ENCODE measurements at places on chromosomes 6 and 20.

- no peak for DNase-seq
Observed at GRCh38 chr6:157090736-157091135, 232.6 kb downstream of the TMEM242 start.

DNA sequence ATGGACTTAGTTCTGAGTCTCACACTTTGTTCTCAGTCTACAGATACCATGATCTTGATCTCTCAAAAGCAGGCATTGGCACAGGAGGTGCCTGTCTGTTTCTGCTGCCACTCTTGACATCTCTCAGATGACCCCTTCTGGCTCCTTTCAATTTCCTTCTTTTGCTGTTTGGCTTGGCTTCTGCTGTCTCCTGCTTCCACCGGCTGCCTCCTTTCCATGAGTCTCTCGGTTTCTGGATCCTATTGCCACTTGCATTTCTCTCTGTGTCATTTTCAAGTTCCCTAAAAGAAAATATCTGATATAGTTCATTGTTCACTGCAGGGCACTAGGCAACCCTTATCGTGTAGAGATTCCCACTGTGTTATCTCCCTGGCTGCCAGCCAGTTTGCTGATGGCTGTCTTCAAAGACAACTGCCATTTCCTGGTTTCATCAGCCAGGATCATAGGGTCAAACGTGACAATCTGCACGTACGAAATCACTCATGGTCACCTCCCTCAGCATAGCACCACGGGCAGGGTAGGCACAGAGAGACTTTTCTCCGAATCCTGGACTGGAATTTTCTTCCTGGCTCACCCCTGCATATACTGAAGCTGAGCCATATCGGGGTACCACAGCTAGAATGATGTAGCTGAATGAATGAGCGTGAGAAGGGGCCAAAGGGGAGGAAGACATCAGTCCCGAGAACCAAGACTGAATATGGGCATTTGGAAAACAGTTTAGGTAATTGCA lies 144.6 kb upstream of the TMEM170B start:
- DNase-seq = no peak

DNA sequence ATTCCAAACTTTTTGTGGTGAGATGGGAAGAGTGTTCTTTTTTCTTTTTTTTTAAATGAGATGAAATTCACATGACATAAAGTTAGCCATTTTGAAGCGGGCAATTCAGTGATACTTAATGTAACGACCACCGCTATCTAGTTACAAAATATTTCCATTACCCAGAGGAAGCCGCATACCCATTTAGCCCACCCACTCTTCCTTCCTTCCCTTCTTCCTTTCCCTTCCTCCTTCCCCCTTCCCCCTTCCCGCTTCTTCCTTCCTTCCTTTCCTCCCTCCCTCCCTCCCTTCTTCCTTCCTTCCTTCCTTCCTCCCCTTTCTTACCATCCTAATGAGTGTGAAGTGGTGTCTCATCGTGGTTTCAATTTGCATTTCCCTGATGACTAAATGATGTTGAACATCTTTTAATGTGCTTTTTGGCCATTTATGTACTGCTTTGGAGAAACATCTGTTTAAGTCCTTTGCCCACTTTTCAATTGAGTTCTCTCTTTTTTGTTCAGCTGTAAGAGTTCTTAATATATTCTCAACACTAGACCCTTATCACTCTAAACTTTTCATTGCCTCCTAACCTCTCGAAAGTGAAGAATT lies 371.1 kb downstream of the FARS2 start:
- no peak for DNase-seq

GRCh38 chr20:32564921-32565734 lies 20.0 kb downstream of the NOL4L start:
- no peak for DNase-seq

DNA sequence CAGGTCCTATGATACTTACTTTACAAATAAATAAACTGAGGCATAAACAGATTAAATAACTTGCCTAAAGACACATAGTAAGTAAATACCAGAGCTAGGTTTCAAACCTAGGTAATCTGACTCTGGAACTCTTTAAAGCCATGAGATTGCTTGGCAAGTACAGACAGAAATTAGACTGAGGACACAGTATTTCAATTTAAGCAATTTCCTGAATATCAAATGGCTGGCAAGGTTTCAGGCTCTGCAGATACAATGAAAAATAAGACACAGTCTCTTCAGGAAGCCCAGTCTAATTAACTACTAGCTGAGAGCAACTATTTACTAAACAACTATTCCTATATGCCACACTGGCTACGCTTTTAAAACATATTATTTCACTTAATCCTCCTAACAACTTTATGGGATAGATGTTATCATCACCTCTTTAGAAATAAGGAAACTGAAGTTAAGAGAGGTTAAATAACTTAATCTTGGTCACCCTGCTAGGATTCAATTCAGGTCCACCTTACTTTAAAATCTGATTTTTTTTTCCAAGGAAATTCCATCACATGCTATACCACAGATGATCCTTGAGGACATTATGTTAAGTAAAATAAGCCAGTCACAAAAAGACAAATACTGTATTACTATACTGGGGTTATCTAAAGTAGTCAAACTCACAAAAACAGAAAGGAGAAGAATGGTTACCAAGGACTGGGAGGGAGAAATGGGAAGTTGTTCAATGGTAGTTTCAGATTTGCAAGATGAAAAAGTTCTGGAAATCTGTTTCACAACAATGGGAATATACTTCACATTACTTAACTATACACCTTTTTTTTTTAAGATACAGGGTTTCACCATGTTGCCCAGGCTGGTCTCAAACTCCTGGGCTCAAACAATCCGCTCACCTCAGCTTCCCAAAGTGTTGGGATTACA lies 4.1 kb downstream of the TRPC4AP start:
- DNase-seq = no peak

GRCh38 chr20:63004607-63005364 lies 2.0 kb downstream of the BHLHE23 start:
- DNase-seq = no peak

GRCh38 chr6:117776441-117776840 lies 101.2 kb downstream of the NUS1 start:
- no peak for DNase-seq

GRCh38 chr6:3698021-3698420 lies 53.5 kb downstream of the PXDC1 start:
- DNase-seq = no peak

DNA sequence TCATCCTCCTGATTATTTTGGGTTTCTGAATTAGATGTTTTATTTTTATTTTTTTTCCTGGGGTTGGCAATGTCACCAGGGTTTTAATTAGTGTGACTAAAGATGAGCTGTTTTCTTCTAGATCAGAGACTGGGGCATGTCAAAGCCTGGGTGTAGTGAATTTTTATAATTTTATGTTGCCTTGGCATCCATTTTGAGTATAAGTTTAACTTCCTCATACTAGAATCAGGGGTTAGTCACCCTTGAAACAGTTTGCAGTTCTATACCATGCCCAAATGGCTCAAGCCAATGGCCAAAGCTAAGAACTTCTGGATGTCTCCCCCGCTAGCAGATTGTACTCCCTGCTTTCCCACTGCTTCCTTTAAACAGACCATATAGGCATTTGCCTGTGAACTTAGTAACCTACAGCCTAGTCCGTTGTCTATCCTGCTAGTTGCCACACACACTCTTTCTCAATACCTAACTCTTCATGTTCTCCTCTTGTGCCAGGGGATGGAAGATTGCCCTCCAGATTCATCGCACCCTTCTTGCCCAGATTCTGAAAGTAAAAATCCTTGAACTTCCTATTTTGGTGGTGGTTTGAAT lies 54.5 kb downstream of the KIAA0408 start:
- DNase-seq = no peak

DNA sequence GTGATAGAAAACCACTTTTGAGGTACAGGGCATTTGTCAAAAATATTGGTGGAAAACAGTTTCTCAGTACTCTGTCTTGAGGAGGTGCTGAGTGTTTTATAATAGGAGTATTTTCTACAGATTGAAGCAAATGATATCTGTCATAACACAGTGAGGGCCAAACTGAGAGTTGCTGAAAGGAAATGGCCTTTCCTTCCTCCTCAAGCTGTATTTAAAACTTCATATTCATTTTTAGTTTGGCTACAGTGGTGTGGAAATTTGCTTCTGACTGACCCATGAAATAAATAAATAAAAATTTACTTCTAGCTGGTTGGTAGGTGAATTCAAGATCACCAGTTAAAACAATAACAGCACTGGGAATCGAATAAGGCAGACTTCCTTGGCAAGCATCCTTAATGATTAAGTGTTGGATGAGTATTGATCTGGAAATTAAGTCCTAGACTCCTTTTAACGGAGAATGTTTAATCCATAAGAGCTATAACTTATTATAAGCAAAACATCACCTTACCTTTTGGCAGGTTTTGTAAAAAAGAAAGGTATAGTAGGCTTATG lies 828.6 kb upstream of the CITED2 start:
- DNase-seq = no peak

DNA sequence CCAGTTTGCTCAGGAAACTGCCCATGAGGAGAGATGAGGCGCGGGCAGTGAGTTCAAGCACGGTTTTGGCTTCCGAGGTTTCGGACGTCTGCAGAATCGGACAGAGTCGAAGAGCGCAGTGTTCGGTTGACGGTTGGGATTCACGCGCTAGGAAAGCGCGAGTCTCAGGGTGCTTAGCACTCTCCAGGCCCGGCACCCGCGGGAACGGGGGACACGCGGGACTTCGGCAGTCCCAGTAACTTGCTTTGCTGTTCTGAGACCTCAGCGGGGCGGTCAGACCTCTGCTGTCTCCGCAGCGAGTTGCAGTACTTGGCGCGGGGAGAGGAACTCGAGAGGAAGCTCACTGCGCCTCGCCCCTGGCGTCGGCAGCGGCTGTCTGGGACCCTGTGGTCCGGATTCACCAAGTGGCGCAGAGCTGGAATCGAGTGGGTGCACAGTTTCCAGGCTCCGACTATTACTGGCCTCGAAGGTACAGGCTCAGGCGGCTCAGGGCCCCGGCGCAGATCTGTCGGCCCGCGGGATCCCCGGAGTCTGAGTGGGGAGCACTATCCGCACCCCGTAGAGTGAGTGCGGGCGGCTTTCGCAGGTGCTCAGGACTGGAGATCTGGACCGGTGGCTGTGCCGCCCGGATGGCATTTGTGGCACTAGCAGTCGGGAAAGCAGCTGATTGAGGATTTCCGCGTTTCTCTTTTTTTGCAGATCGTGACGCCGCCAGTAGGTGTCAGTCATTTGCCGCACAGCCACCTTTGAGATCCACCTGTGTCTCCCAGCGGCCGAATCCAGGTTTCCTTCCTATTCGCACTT lies at the start of gene POM121L2:
Gene POM121L2, minus strand, starts transcription at position 128 of the 804 bp plus-strand sequence. Its CDS starts 103 bp downstream, at position 25.
- DNase-seq = peak; percentile 76

DNA sequence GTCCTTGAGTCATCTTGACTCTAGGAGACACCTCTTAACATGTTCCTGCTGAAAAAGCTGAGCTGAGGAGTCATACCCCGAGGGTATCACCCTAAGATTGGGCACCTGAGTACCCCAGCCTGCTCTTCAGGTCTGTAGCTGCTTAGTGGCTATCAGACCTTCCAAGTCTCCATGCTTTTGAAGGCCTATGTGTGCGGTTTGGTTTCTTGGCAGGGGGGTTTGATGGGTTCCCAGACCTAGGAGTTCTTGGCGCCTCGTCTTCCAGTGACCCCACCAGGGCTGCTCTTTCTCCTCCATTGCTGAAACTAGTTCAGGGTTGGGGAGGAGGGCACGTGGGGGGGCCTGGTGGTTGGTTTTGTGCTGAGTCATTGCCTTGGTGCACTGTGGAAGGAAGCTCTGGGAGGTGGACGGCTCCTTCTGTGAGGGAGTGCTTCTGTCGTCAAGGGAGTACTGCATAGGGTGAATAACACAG lies 20.1 kb downstream of the IGF2R start:
- DNase-seq = no peak

DNA sequence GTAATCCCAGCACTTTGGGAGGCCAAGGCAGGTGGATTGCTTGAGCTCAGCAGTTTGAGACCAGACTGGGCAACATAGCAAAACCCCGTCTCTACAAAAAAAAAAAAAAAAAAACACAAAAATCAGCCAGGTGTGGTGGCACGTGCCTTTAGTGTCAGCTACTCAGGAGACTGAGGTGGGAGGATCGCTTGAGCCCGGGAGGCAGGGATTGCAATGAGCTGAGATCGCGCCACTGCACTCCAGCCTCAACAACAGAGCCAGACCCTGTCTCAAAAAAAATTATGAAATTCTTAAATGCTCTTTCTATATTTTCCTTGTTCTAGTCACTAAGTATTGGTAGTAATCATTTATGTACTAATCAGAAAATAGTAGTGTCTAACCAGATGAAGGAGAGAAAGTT lies 30.6 kb downstream of the SYTL3 start:
- DNase-seq = no peak

GRCh38 chr6:155586090-155586489 lies 130.5 kb upstream of the NOX3 start:
- DNase-seq = no peak

DNA sequence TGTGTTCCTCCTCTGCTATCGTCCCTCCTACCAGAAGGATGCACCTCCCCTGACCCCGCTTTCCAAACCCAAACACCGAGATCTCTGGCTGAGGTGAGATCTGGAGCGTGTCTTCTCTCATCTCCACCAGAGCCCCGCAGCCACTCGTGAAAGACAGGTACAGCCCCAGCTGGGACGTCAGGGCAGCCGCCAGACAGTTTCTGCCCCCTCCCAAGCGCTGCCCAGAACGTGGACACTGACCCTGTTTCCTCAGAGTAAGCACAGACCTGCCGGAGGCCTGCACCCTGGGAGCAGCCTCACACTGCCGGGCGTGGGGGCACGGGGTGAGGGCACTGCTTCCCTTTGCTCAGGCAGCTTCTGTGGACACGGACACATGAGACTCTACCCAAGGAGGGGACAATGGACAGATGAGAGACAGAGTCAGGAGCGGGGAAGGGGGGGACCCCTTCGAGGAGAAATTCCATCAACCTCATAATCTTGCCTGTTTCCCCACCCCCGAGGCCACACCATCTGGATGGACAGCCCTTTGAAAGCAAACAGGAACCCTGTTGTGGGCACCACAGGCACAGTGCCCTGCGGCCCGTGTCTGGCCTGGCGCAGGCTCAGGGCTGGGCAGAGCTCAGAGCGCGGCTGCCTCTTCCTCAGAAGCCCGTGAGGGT lies 210.6 kb downstream of the DLL1 start:
- DNase-seq = no peak

DNA sequence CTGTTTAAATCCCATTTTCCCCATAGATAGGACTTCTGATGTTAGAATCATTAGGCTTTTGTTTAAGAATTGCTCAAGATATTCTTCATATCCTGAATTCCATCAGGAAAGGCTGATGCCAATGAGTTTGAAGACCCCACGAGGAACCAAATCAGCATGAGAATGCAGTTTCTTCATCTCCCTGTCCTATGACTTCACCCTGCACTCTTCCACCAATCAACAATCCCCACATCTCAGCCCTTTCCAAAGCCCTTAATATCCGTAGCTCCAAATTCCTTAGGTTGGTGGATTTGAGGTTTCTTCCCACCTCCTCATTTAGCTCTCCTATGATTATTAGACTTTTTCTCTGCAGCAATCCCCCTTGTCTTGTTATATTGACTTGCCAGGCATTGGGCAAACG lies 88.3 kb upstream of the PRND start:
- DNase-seq = no peak

DNA sequence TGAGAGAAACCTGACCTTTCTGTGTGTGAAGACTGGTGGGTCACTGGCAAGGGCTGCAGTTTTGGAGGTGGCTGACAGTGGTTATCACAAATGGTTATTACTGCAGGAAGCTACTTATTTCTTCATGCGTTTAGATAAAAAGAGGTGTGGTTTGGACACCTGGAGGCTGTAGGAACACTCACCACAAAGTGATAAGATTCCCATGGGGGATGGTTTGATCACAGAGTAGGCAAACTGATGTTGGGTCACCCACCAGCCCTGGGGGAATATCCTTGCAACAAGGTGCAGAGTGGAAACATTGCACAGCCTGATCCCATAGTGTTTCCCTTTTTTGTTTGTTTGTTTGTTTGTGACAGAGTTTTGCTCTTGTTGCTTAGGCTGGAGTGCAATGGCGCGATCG lies 33.9 kb upstream of the RNGTT start:
- no peak for DNase-seq

GRCh38 chr6:102023977-102024657 lies 630.6 kb downstream of the GRIK2 start:
- no peak for DNase-seq

All from GM10248 (cell line).